ENCODE measurements at places on chromosomes 7 and 10.

GRCh38 chr10:24406809-24407483 is 198.0 kb downstream of the KIAA1217 start:
- DNase-seq = no peak

DNA sequence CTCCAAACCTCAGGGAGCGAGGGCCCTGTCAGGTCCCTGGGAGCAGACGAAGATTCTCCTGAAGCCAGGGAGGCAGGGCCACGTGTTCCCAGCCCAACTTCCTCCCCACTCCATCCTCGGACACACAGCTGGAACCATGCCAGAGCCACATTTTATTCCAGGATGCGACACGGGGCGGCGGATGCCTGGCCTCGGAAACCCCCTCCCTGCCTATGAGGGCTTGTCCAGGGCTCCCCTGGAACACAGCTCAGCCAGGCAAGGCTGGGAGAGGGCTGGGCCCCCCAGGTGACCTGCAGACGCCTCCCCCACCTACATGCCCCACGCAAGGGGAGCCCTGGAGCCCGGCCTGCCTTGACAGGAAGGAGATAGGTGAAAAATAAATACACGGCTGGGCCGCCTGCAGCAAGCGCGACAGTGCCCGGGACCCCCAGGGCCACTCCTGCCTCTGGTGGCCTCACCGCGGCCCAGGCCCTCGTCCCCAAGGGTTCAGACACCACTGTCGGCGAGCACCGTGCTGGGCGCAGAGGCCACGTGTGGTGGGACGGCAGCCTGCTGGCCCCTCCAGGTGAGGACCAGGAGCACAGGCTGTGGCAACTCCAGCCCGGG is 21.5 kb downstream of the GET4 start:
- DNase-seq = no peak

DNA sequence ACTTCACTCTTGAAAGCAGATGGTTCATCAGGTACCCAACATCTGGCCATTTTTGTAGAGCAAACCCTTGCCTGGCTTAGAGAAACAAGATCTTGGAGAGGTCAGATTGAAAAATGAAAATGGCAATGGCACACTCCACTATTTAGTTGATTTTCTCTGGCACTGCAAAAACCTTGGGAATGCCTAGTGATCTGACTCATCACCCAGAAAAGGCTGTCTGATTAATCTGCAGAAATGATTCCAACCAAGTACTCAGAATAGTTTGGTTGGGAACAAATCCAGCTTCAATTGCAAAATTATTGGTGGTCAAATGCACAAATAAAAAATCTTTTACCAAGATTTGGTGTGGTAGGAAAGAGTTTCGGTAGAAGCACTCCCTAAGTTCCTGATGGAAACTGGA is 351.2 kb downstream of the PHTF2 start:
- no peak for DNase-seq

DNA sequence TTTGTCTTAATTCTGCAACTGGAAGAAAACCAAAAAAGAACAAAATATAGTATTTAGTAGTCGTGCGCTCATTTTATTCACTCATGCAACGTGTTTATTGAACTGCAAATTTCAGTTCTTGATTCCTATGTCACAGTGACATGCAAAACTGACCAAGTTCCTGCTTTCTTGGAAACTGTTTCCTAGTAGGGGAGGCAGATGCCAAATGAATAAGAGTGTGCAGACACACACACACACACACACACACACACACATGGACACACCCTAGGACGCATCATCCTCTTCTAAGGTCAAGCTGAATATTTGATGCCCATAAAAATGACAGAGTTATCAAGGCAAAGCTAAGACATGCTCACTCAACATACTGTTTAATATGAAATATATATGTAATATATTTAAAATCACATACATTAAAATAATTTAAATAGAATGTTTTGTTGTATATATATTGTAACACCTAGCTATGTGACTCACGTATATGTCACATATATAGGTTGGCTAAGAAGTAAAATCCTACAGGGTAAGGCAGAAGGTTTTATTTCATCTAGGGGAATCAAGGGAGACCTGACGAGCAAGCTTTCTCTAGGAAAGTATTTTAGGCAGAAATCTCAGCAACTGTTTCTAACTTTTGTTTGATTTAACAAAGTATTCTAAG is 79.6 kb downstream of the SVIL start:
- DNase-seq = no peak
